ENCODE measurements at places on chromosomes 11 and 22. TPM values are rescaled to one million over a fixed set of nuclear protein-coding genes. Genes with fewer than 3 reads are reported as not detected.

Gene TBX10
- total RNA-seq: not detected

Gene C11orf97
- total RNA-seq: not detected

Gene OR4A16
- total RNA-seq: not detected

Gene IL10RA
- 291 TPM for total RNA-seq

- no peak overlapping the region for H3K27ac ChIP-seq
- DNase-seq: no peak
- H3K27me3 ChIP-seq: peaks cover 8% of the 10 kb centered on the region
- no peak overlapping the region for H3K4me3 ChIP-seq
- no peaks in the 10 kb centered on the region for H3K4me1 ChIP-seq
Measured at GRCh38 chr11:46888636-46889035, 29.7 kb downstream of the LRP4 start.

DNA sequence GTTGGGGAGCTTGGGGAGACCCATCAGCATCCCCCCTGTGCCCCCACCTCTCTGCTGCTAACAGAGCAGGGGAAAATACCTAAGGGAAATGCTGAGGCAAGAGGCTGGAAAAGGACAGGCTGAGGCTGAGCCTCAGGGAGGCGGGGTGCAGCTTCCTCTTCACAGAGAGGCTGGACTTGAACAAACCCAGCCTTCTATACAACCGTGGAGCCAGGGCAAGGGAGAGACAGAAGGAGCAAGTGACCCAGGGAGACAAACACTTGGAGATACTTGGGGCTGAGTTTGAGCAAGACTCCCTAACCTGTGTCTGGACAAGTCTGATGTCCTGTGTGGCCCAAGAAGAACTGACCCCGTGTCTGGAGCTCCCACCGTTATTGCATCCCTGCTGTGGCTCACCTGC lies at the start of gene SLCO2B1:
SLCO2B1 (plus strand) TSS at position 229 of the 400 bp plus-strand sequence. CDS start 275 bp downstream, outside the sequence.
- no peaks in the 10 kb centered on the region for H3K36me3 ChIP-seq
- H3K27ac ChIP-seq: no peak within 1 kb of the TSS
- H3K4me1 ChIP-seq: peaks cover 32% of the 10 kb centered on the region

DNA sequence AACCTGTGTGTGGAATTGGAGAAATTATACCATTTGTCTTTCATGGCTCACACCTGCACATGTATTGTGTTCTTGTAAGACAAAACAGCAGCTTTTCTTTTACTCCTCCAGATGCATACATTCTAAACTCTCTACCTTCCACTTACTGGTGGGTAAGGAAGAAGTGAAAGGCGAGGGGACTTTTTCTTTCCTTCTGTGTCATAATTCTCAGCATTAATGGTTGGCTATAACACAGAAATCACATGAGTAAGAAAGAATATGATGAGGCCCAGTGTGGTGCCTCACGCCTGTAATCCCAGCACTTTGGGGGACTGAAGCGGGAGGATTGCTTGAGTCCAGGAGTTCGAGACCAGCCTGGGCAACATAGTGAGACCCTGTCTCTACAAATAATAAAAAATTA lies 57.8 kb upstream of the SHANK2 start:
- no peaks in the 10 kb centered on the region for H3K36me3 ChIP-seq
- no peak for DNase-seq
- no peaks in the 10 kb centered on the region for H3K4me1 ChIP-seq
- H3K27me3 ChIP-seq: no peaks in the 10 kb centered on the region

DNA sequence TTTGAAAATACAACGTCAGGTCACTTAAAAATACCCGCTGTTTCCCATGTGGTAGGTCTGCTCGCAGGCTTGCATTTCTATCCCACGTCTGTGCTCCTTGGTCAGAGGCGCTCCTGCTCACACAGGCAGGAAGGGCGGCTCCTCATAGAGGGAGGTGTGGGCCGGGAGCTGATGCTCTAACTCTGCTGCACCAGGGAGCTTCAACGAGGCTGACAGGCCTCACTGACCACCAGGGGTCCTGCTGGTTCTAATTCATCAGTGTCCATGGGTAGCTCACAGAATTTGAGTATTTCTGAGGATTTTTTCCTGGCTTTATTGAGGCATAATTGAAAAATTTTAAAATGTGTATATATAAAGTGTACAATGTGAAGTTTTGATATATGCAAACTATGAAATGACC lies 68.5 kb downstream of the PIWIL3 start:
- no peak for DNase-seq
- H3K4me1 ChIP-seq: no peaks in the 10 kb centered on the region
- H3K27me3 ChIP-seq: peaks cover 23% of the 10 kb centered on the region
- H3K27ac ChIP-seq: no peak overlapping the region
